ENCODE measurements at places on chromosomes 12 and 14.

- peak overlapping the region; percentile 97 for H3K27ac ChIP-seq
- no peak for DNase-seq
- peaks cover 47% of the 10 kb centered on the region for H3K36me3 ChIP-seq
- H3K4me3 ChIP-seq, result peak overlapping the region; percentile 99
- no peaks in the 10 kb centered on the region for H3K27me3 ChIP-seq
Measured at GRCh38 chr12:70244409-70244808, 1.2 kb downstream of the CNOT2 start.

GRCh38 chr14:63277591-63278183 lies 41.0 kb downstream of the GPHB5 start:
- H3K27me3 ChIP-seq, result no peaks in the 10 kb centered on the region
- H3K36me3 ChIP-seq, result no peaks in the 10 kb centered on the region
- no peak overlapping the region for H3K4me3 ChIP-seq
- H3K4me1 ChIP-seq, result no peaks in the 10 kb centered on the region

- no peaks in the 10 kb centered on the region for H3K27me3 ChIP-seq
- H3K4me3 ChIP-seq, result peak overlapping the region; percentile 70
- peaks cover 37% of the 10 kb centered on the region for H3K4me1 ChIP-seq
- H3K27ac ChIP-seq, result peak overlapping the region; percentile 90
- DNase-seq, result peak; percentile 38
Measured at GRCh38 chr14:104694991-104695659, 5.7 kb downstream of the INF2 start.

- no peaks in the 10 kb centered on the region for H3K27me3 ChIP-seq
- no peak for DNase-seq
- H3K36me3 ChIP-seq, result peaks cover 42% of the 10 kb centered on the region
- no peak overlapping the region for H3K27ac ChIP-seq
Measured at GRCh38 chr12:106790020-106790419, 15.5 kb downstream of the RIC8B start.

DNA sequence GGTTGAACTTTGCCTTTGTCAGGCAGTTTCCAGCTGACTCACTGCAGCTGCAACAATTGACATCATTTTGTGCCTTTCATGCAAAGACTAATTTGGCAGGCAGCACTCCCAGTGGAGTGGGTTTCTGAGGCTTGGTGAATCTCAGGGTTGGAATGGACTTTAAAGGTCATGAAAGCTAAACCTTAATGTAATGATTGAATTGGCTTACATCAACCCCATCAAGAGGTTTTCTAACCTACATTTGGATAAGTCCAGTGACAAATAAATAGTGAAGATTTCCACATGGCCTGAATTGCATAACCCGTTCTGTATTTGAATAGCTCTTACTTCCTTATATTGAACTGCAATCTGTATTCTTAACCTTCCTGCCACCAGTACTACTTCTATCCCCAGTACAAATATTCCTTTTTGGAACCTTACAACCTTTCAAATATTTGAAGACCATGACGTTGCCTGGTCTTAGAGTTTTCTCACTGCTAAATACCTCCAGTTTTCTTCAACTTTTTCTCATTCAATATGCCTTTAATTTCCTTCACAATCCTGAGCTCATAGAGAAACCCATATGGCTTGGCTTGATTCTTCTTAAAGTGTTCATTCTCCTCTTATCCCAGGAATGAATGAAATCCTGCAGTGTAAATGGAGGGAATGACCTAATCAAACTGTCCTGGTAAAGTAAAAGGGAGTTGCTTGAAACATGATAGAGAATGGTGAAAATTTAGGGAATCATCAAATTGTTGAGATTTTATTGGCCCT lies 168.1 kb upstream of the NOVA1 start:
- H3K36me3 ChIP-seq, result no peaks in the 10 kb centered on the region
- no peaks in the 10 kb centered on the region for H3K27me3 ChIP-seq
- H3K4me1 ChIP-seq, result no peaks in the 10 kb centered on the region
- H3K4me3 ChIP-seq, result no peak overlapping the region
- no peak for DNase-seq

Measured in T-helper 2 cell treated with Interferon-gamma antibody and Interleukin-4, amounts not matched to agents 5 μg/mL and 100 μg/mL, for 36 hours (primary cell).